ENCODE measurements at places on chromosomes 4 and X.

DNA sequence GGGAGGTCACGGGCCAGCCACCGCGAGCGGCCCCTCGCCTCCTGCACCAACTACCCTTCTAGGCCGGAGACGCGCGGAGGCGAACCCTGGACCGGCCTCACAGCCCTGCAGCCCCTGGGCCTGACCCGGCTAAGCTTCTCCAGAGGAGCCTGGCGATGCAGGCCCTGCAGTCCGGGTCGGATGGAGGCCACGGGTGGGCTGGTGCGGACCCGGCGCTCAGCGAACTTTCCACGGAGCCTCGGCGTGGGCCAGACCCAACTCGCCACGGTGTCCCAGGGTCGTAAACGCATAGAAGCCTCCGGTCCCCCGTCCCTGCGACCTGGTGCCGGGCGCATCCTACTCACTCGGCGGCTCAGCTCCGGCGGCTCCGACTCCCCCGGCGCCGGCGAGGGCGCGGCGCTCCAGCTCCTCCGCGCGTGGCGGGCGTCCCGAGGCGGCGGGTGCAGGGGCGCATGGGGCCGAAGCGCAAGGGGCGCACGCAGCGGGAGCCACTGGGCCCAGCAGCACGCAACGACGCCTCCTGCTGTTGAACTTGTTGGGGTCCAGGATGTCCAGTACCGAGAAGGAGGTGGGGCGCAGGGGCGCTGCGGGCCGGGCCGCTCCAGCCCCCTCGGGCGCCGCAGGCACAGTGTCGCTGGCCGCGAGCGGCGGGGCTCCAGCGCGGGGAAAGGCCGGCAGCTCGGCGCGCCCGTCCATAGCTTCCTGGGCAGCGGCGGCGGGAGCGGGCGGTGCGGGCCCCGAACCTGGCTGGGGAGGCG lies 427 bp downstream of the NKX1-1 start:
- no peak for DNase-seq

GRCh38 chr4:140426610-140427105 lies 790 bp downstream of the CLGN start:
- DNase-seq: no peak

DNA sequence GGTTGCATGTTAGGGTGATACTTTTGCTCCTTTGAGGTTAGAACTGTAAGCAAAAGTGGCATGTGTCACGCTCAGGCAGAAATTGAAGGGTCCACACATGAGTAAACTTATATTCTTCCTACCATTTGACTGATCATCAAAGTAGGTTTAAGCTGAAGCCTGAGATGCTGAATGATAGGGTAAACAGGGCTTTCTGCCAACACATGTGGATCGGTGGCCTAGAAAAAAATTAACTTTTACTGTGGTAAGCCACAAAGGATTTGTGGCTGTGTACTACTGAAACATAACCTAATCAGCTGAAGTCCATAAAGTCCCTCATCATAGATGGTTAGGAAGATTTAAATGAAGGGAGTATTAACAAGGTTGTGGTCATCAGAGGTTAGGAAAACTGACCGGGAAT lies 1070.1 kb downstream of the STPG2 start:
- no peak for DNase-seq

GRCh38 chr4:143634763-143635162 lies 65.7 kb downstream of the FREM3 start:
- DNase-seq: no peak

DNA sequence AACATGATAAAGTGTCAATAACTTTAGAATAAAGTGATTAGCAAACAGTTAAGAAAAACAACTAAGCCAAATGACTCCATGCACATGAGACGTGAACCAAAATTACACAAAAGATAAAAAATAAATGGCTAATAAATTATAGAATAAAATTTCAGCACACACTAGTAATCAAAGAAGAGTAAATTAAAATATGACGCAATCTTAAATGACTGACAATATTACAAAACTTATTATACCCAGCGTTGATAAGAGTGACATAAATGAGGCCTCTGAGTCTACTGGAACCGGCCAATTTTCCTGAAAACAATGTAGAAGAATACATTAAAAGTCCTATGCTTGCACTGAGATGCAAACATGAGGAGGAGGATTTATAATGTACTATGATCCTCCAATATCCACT lies 187.4 kb downstream of the DHX15 start:
- DNase-seq: no peak

GRCh38 chr4:127000846-127001245 lies 631.9 kb upstream of the INTU start:
- no peak for DNase-seq

DNA sequence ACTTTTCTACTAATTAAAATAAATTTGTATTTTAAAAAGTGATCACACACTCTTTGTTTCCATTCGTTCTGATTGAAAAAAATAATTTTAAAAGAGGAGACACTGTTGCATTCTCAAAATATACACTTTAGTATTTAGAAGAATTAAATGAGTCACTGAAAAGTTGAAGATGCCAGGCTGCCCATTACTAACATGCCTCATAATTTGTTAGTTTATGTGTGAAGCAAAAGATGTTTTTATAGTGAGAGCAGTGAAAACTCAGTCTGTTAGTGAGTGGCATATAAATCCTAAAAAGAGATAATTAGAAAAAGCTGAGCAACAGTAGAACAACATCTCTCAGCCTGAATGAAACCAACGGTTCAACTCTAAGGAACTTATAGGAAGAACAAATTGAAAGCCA lies 143.4 kb downstream of the CDS1 start:
- no peak for DNase-seq

- DNase-seq: no peak
Observed at GRCh38 chrX:45623266-45623665, 422.6 kb upstream of the DIPK2B start.
